ENCODE measurements at places on chromosomes 6 and 20.

GRCh38 chr20:13008761-13009681 is at the start of gene SPTLC3:
SPTLC3 (plus strand) TSS chr20:13008972; CDS start chr20:13009268, 296 bp downstream.
- peak; percentile 15 for DNase-seq

- no peak for DNase-seq
Measured at GRCh38 chr20:48788486-48789072, 39.2 kb downstream of the PREX1 start.

DNA sequence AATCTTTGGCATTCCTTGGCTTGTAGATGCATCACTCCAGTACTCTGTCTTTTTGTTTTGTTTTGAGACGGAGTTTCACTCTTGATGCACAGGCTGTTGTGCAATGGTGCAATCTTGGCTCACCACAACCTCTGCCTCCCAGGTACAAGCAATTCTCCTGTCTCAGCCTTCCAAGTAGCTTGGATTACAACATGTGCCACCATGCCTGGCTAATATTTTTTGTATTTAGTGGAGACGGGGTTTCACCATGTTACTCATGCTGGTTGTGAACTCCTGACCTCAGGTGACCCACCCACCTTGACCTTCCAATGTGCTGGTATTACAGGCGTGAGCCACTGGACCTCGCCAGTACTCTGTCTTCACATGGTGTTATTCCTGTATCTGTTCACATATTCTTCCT is 35.8 kb upstream of the LGSN start:
- DNase-seq = no peak

- DNase-seq = no peak
Measured at GRCh38 chr20:5154543-5154925, 27.7 kb downstream of the CDS2 start.

DNA sequence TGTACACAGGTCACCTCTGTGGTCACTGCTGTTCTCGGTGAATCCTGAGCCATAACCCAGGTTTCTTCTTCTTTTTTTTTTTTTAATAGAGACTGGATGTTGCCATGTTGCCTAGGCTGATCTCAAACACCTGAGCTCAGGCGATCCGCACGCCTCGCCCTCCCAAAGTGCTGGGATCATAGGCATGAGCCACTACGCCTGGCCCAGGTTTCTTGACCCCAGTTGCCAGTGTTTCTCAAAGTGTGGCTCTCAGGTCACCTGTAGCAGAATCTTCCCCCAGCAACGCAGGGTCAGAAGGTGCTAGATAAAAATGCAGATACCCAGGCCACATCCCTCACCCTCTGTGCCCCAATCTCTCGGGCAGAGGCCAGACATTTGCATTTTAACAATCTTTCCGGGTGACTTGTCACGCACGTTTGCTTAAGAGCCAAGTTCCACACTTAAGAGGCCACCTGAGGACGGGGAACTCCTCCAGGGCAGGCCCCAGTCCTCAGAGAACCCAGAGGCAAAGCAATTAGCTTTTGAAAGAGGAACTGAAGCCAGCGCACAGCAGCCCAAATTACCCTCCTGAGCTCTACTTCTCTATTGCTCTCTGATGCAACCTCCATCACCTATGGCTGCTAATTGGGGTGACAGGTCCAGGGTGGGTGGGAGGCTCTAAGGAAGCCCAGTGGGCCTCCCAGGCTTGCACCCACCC is 81.8 kb downstream of the NFATC2 start:
- DNase-seq = no peak

DNA sequence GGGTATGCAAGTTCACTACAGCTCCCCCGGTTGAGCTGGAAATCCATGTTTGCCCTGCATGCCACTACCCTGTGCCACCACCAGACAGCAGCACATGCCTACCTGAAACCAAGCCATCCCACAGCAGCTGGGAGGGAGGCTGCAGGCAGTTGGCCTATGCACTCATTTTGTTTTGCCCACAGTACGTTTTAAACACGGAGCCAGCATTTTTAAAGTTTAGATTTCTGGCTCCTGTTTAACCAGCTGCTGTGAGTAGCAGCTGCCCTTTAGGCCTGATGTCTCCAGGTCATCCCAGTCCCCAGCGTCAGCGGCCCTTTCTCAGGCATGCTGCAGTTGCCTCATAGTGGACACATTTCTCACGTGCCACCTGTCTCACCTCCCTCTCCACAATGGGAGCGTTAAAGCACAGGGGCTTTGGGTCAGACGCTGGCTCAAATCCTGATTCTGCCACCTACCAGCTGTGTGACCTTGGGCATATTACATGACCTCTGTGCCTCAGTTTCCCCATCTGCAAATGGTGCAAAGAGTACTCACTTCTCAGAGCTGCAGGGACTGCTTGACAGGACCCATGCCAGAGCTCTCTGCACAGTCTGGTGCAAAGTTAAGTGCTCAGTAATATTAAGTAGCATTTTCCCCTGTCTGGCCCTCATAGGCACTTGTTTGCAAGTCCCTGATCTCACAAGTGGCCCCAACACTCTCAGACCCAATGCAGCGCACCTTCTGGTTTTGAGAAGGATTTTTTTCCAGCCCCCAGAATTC is 8.2 kb upstream of the UBE2V1 start:
- peak; percentile 56 for DNase-seq

DNA sequence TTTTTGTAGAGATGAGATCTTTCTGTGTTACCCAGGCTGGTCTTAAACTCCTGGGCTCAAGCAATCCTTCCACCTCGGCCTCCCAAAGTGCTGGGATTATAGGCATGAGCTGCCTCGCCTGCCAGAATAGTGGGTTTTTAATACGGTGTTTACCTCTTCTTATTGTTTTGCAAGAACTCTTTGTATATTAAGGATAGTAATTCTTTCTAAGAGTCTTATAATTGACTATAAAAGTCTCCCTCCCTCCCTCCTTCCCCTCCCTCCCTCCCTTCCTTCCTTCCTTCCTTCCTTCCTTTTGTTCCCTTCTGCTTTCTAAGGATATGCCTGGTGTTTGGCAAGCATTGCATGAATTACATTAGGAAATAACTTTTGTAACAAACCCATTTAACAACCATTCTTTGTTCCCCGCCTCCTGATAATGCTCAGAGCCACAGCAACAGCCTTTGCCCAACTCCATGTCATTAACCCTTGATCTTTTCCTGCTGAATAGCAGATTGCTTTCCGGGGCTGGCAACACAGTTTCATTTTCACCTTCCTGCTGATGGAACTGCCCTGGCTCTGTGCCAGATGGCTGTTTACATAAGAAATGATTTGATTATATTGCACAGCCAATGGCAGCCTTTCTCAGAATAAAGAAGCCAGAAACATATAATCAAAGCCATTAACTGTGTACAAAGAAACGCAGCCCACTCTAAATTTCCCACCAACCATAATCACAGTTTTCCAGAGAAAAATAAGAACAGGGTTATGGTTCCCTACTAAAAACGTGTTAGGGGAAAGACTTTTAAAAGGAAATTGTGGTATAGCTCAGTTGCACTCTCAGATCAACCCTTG is 143.7 kb upstream of the PTPN1 start:
- DNase-seq = peak; percentile 22

GRCh38 chr6:118511930-118512715 is 36.0 kb upstream of the PLN start:
- no peak for DNase-seq

Data from fibroblast of skin of back (primary cell).